ENCODE measurements at places on chromosomes 5 and 9. TPM values are rescaled to one million over a fixed set of nuclear protein-coding genes. Genes with fewer than 3 reads are reported as not detected.

DNA sequence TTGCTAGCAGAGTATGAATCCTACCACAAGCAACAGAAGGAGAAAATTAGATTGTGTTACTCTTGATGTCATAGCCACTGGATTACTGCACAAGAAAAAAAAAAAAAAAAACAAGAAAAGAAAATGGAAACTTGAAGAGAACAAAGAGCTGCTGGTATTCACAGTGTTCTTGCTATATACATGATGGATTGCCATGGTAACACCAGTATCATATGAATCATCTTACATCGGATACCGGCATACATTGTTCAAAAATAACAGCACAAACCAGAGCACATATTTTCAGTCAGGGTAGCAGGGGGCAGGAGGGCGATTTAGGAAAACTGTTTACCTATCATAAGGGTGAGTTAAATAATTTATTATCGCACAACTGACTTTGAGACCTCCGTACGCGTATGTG, 472.9 kb downstream of the PDE4D start:
- no peak overlapping the region for H3K4me3 ChIP-seq
- peaks cover 2% of the 10 kb centered on the region for H3K4me1 ChIP-seq
- no peak overlapping the region for H3K27ac ChIP-seq
- no peaks in the 10 kb centered on the region for H3K27me3 ChIP-seq

Gene LRRC14B
- not detected for polyA plus RNA-seq

Gene RHOBTB3
- 17.5 TPM for polyA plus RNA-seq

Gene CARD6
- polyA plus RNA-seq, result 0.19 TPM

- no peak for DNase-seq
- H3K4me3 ChIP-seq, result no peak overlapping the region
- peaks cover 2% of the 10 kb centered on the region for H3K27me3 ChIP-seq
- H3K4me1 ChIP-seq, result peaks cover 2% of the 10 kb centered on the region
- no peak overlapping the region for H3K27ac ChIP-seq
Observed at GRCh38 chr9:19924080-19924479, 135.2 kb upstream of the SLC24A2 start.

GRCh38 chr9:99358668-99359067, 136.6 kb downstream of the SEC61B start:
- H3K4me3 ChIP-seq, result no peak overlapping the region
- H3K4me1 ChIP-seq, result no peaks in the 10 kb centered on the region
- no peak overlapping the region for H3K27ac ChIP-seq
- no peaks in the 10 kb centered on the region for H3K36me3 ChIP-seq
- no peaks in the 10 kb centered on the region for H3K27me3 ChIP-seq

DNA sequence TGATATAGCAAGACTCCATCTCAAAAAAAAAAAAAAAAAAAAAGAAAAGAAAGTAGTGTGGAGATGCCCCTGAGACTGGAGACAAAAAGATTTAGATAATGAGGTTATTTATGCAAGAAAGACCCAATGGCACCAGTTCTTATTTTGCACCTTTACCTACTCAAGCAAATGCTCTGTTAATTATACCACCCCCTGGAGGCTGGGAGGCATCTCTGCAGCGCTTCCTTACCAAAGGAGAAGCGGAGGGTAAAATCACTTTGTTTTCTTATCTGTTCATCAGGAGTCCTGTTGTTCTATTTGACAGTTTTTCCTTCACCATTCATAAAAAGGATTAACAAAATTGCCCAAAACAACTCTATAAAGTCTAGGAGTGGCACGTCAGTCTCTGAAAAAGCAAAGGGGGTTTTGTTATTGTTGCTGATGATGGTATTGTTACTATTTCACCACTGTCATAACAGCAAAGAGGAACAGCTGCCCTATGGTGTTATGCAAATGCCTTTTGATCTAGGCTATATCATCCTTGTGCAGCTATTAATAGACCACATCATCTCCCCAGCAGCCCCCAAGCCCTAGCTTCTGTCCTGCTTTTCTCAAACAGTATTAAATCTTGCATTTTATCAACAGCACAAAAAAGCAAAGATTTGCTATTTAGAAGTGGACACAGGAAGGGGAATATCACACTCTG, 174.0 kb downstream of the PALM2AKAP2 start:
- DNase-seq, result no peak
- no peaks in the 10 kb centered on the region for H3K27me3 ChIP-seq
- no peaks in the 10 kb centered on the region for H3K4me1 ChIP-seq
- no peak overlapping the region for H3K27ac ChIP-seq

GRCh38 chr5:77630114-77630680, 8.3 kb downstream of the OTP start:
- peaks cover 75% of the 10 kb centered on the region for H3K27me3 ChIP-seq
- H3K4me3 ChIP-seq, result peak overlapping the region; percentile 58
- H3K4me1 ChIP-seq, result peaks cover 16% of the 10 kb centered on the region
- DNase-seq, result no peak

DNA sequence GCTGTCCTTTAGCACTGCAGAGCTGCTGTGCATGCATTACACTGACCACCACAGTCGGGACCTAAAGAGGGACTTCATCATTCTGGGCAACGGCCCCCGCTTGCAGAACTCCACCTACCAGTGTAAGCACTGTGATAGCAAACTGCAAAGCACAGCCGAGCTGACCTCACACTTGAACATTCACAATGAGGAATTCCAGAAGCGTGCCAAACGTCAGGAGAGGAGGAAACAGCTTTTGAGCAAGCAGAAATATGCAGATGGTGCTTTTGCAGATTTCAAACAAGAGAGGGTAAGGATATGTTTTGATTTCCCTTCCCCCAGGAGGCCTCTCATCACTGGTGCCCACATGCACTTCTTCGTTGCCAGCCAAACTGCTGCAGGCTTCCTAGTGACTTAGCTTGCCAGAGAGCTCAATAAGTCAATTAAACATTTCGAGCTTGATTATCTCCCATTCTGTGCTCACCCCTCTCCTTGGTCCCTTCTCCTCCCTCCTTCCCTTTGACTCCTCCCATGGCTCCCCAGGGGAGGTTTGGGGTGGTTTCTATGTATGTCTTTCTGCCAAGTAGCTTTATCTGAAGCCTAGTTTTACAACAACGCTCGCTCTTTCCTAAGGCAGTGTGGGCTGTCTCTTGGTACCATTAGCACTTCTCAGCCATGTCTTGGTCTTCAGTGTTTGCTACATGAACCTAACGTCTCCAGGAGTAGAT, 66.7 kb downstream of the ZNF462 start:
- H3K36me3 ChIP-seq, result peaks cover 53% of the 10 kb centered on the region
- H3K4me3 ChIP-seq, result no peak overlapping the region
- no peak overlapping the region for H3K27ac ChIP-seq
- DNase-seq, result no peak
- peaks cover 3% of the 10 kb centered on the region for H3K4me1 ChIP-seq

DNA sequence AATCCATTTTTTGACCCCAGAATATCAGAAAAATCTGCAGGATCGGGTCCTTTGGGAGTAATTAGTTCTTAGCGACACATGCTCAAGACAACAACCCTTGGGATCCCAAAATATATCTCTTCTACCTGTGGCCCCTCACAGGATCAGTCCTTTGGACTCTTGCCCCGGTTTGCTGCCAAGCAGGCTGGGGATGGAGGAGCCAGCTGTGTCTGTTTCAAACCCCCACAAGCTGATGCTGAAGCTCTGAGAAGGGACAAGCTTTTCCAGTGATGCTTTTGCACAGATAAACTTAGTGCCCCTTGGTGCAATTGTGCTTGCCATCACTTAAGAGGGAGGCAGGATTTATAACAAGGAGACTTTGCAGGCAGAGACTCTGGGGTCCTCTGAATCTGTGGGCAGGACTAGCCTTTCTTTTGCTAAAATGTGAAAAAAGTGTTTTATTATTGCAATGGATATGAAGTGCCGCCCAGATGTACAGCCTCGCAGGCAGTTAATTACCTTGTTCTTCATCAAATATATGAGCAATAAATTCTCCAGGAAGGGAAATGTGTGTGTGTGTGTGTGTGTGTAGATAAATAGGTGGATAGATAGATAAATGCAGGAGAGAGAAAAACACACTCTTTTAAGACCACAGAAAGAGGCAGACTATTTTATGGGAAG, 9.6 kb upstream of the LHX2 start:
- no peak for DNase-seq
- no peak overlapping the region for H3K27ac ChIP-seq
- H3K27me3 ChIP-seq, result peaks cover 92% of the 10 kb centered on the region
- H3K36me3 ChIP-seq, result no peaks in the 10 kb centered on the region
- no peak overlapping the region for H3K4me3 ChIP-seq
- H3K4me1 ChIP-seq, result peaks cover 28% of the 10 kb centered on the region

DNA sequence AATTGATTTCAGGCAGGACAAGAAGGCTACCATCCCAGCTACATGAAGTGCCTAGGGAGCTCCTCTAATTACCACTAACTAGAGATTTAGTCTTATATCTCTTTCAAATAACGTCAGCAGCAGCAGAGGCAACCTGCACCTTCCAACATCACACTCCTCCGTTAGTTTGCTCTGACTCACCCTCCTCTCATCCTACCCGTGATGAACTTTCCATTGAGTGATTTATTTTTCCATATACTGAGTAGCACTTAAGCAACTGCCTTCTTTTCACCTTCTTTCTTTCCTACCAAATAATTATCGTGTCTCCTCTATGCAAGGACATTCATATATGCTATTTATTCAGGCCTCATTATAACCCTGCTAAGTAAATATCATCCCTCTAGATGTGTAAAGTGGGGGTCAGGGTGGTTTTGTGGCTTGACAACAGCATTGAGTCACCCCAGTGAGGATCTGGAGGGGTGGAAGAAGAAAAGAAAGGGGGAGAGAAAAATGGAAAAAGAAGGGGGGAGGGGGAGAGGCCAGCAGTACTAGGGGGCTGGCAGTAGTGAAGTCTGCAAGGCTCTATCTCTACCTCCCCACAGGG, 64.6 kb upstream of the CAST start:
- no peak overlapping the region for H3K27ac ChIP-seq
- DNase-seq, result no peak
- no peaks in the 10 kb centered on the region for H3K27me3 ChIP-seq
- H3K36me3 ChIP-seq, result no peaks in the 10 kb centered on the region
- H3K4me1 ChIP-seq, result no peaks in the 10 kb centered on the region

DNA sequence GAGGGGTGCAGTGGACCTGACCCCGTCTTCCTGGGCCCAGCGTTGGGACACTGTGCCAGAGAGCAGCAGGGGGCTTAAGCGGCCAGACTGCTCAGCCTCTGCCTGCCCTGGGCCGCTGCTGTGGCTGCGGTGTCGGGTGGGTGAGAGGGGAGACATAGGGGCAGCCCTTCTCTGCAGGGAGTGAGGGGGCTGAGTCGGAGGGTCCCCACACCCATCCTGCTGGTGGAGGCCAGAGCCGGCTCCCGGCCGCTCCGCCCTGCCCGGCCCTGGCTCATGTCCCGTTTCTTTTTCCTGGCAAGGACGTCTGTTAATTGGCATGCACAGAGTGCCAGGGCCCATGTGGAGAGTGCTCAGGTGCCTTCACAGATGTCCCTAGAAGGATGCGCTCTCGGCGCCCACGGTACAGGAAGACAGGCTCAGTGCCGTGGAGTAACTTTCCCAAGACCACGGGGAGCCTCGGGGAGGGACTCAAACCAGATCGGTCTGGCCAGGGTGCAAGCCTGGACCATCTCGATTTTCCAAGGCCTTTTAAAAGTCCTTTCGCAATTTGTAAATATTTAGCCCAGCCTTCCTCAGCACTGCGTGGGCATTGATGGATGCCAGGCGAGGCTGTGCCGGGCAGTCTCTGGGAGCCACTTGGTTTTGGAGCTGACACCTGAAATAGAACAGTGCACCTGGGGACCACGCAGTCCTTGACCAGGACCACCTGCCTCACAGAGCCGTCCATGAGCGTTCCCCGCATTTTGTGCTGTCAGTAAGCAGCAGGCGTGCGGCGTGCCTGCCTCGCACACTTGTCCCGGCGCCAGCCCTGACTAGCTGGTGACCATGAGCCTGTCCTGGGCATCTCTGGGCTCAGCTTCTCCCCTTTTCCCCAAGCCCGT, 60.9 kb downstream of the RXRA start:
- no peak overlapping the region for H3K4me3 ChIP-seq
- DNase-seq, result no peak
- no peaks in the 10 kb centered on the region for H3K36me3 ChIP-seq
- H3K27ac ChIP-seq, result no peak overlapping the region
- H3K4me1 ChIP-seq, result no peaks in the 10 kb centered on the region
- no peaks in the 10 kb centered on the region for H3K27me3 ChIP-seq

Gene SLC34A1
- not detected for polyA plus RNA-seq

Data from H1 (cell line).